ENCODE measurements at places on chromosomes 6 and 20.

GRCh38 chr20:21053002-21053762, 53.0 kb downstream of the LINC00237 start:
- no peak for DNase-seq

DNA sequence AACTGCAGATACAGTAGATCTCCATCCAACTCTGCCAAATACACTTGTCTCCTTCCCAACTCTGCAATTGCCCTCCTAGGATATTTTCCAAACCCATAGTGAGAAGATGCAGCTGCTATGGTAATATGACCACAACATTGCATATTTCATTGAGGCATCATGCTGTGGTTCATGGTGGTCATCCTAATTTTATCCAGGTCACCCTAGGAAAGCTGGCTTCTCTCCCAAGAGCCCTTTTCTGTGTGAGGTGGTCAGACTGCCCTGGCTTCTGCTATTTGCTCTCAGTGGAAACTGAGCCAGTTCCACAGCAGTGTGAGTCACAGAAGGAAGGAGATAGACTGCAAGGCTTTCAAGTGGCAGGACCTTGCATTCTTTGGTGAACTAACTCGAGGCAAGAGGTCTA, 5.5 kb downstream of the OGFRL1 start:
- DNase-seq = peak; percentile 7

DNA sequence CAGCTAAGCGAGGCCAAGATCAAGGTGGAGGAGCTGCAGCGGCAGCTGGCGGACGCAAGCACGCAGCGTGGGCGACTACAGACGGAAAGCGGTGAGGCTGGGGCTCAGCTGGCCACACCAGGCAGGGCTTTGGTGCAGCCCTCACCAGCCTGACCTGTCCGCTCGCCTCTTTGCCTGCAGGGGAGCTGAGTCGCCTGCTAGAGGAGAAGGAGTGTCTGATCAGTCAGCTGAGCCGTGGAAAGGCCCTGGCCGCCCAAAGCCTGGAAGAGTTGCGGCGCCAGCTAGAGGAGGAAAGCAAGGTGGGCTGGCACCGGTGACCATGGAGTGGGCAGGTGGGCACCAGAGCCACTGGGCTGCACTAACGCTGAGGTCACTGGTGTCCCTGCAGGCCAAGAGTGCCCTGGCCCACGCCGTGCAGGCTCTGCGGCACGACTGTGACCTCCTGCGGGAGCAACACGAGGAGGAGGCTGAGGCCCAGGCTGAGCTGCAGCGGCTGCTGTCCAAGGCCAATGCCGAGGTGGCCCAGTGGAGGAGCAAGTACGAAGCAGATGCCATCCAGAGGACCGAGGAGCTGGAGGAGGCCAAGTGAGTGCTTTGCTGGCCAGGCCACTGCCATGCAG, 42.8 kb downstream of the MYH7B start:
- no peak for DNase-seq

DNA sequence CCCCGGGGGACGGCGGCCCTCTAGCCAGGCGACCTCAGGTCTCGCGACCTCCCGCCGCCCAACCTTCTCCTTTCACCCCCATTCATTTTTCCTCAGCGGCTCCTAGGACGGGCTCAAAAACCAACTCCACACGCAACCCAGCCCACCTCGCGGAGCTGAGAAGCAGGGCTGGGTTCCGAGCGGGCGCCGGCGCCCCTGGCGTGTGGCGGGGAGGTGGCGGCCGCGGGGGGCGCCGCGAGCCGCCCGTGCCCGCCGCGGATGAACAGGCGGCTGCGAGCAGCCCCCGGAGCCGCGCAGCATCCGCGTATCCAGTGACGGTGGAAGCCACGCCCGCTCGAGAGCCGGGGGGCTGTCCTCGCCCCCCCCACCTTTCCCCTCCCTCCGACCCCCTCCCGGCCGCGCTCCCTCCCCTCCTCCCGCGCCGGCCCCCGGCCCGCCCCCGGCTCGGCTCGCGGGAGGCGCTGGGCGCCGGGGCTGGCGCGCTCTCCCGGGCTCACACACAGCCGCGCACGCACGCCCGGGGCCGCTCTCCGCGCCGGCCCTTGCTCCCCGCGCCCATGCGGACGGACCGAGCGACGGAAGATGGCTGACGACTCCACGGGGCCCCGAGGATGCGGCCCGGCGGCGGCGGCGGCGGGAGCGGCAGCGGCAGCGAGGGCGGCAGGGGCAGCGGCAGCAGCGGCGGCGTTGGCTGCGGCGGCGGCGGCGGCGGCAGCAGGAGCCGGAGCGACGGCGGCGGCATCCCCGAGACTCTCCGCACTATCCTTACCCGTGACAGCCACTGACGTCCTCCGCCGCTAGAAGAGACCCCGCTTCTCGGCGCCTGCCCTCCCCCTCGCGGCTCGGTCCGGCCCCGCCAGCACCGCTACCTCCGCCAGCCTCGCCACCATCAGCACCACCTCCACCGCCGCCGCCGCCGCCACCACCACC, at the start of gene SOBP:
Gene SOBP, plus strand, starts transcription at position 482 of the 930 bp plus-strand sequence. CDS start 500 bp downstream, outside the sequence.
- DNase-seq = peak; percentile 28

- DNase-seq = no peak
Measured at GRCh38 chr20:63572788-63573646, 1.0 kb downstream of the HELZ2 start.

DNA sequence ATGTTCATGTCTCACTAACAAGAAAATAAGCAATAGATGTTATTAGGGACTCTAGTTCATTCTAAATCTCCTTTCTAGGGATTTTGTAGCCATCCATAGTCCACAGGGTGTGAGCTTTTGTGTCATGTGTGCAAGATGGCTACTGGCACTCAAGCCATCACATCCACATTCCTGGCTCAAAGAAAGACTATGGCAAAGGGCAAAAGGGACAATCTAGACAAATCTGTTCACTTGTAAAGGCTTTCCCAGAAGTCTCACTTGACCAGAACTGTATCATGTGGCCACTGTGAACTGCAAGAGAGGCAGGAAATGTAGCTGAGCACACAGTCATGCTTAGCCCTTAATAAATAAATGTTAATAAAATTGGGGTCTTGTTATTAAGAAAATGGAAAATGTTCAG, 212.6 kb upstream of the EXOC2 start:
- DNase-seq = no peak

DNA sequence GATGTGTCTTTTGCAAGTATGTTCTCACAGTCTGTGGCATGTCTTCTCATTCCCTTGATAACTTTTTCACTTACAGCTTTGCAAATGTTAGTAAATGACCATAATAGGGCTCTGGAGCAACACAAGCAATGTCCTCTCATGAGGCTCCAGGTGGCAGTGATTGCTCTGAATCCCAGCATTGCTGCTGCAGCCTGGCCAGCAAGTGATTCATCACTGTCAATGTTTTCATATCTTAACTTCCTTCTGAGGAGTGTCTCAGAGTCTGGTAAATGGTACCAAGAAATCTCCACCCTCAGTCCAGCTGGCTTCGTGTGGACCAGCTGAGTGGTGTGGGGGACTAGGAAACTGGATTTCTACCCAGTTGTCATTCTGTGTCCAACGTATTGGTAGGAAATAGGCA, 139.6 kb downstream of the MYLK4 start:
- DNase-seq = no peak

GRCh38 chr20:9408422-9409300, 105.7 kb upstream of the LAMP5 start:
- no peak for DNase-seq

GRCh38 chr6:36929607-36930006, 24.9 kb upstream of the PI16 start:
- DNase-seq = no peak

- DNase-seq = no peak
Measured at GRCh38 chr20:58130581-58130980, 97.9 kb downstream of the ANKRD60 start.
